ENCODE measurements at places on chromosomes 5 and 9. TPM values are rescaled to one million over a fixed set of nuclear protein-coding genes. Genes with fewer than 3 reads are reported as not detected.

RAPGEF1 gene
- 34.9 TPM for total RNA-seq

CSF2 gene
- 0.36 TPM for total RNA-seq

TAS2R1 gene
- total RNA-seq = not detected

ZFP2 gene
- not detected for total RNA-seq

COL5A1 gene
- total RNA-seq = 33.7 TPM

LCP2 gene
- total RNA-seq = not detected

PAEP gene
- not detected for total RNA-seq

ADRB2 gene
- total RNA-seq = 0.73 TPM

IL5 gene
- not detected for total RNA-seq

SPINK5 gene
- total RNA-seq = not detected

SPATA31D4 gene
- not detected for total RNA-seq

SPTLC1 gene
- total RNA-seq = 74.4 TPM

CCL27 gene
- not detected for total RNA-seq

CNOT6 gene
- total RNA-seq = 18.8 TPM

TCF7 gene
- total RNA-seq = 14.9 TPM

PCDHA9 gene
- total RNA-seq = not detected

ZDHHC11 gene
- total RNA-seq = 20.9 TPM

CHMP5 gene
- total RNA-seq = 80.3 TPM

GPRIN1 gene
- 10.3 TPM for total RNA-seq

DIPK1B gene
- total RNA-seq = 9.4 TPM

PCDHGB5 gene
- 2.1 TPM for total RNA-seq

FIBCD1 gene
- 16.1 TPM for total RNA-seq

MAMDC4 gene
- 5.7 TPM for total RNA-seq

GRIN1 gene
- 0.76 TPM for total RNA-seq

LCN2 gene
- 3.9 TPM for total RNA-seq

CMBL gene
- 22.2 TPM for total RNA-seq

CFAP77 gene
- total RNA-seq = not detected

AMBP gene
- 6.1 TPM for total RNA-seq

BTNL8 gene
- total RNA-seq = not detected

PRR16 gene
- total RNA-seq = not detected

GRIN3A gene
- not detected for total RNA-seq

APBA1 gene
- total RNA-seq = 0.12 TPM

RLN2 gene
- total RNA-seq = 0.21 TPM

EMB gene
- total RNA-seq = 6.0 TPM

BHMT2 gene
- not detected for total RNA-seq

FAM221B gene
- not detected for total RNA-seq

FPGS gene
- total RNA-seq = 54.0 TPM

SLC6A18 gene
- not detected for total RNA-seq

TIMD4 gene
- 1.2 TPM for total RNA-seq
